ENCODE measurements at places on chromosomes 6 and 20.

GRCh38 chr6:149342525-149342924, 25.0 kb downstream of the TAB2 start:
- no peak for DNase-seq
- H3K27ac ChIP-seq, result no peak overlapping the region
- no peak overlapping the region for H3K4me3 ChIP-seq

DNA sequence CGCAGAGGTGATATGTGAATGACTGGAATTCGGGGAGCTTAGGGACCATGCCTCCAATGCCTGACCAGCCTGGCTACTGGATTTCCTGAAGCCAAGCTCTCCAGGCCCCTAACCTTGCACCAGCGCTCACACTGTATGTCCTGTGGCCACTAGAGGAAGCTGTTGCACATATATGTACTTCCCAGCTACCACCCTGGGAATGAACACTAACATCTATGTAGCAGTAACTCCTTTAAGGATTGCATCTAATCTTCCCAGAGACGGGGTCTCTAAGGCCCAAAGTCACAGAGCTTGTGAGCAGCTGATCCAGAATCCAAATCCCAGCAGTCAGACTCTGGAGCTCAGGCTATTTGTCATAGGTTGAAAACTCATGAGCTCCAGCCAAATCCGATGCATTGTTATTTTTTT, 20.4 kb upstream of the BPIFB1 start:
- peak; percentile 51 for DNase-seq
- no peak overlapping the region for H3K4me3 ChIP-seq
- H3K36me3 ChIP-seq, result no peaks in the 10 kb centered on the region
- no peaks in the 10 kb centered on the region for H3K4me1 ChIP-seq

DNA sequence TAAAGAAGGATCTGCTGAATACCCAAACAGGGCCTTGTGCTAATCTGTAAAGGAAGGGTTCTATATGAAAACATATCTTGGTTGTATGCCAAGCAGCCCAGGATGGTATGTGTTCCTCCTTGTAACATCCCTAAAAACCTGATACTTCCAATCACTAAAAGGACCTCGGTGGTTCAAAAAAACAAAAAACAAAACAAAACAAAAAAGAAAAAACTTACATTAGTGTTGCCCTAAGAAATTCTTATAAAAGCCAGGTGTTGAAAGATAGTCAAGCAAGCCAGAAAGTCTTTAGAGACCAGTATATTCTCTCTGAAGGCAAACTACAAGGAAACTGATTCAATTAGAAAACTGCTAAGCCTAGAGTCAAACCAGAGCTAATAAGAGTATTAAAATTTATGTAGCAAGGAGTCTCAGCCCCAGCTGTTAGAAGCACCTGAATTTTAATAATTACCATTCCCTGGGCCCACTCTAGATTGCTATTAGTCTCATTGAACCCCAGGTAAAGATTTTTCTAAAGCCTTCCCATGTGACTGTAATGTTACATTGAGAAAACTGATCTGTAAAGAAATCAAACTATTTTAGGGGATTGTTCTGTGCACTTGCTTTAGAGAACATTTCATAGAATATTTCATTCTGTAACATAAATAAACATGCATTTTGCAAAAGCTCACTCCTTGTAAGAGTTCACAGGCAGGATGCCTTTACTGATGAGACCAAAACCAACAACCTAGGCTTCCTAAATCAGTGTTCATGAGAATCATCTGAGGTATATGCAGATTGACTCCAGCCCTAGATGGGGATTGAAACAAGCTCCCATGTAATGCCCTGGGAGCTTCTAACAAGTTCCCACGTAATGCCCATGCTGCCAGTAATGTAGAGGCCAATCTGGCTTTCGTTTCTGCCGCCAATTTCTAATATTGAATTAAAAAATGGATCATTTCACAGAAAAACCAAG, 95.2 kb upstream of the BTN3A2 start:
- peak overlapping the region; percentile 98 for H3K27ac ChIP-seq
- peaks cover 40% of the 10 kb centered on the region for H3K4me1 ChIP-seq
- H3K4me3 ChIP-seq, result no peak overlapping the region
- no peaks in the 10 kb centered on the region for H3K36me3 ChIP-seq
- H3K27me3 ChIP-seq, result peaks cover 4% of the 10 kb centered on the region

GRCh38 chr20:49916146-49917002, 1.0 kb upstream of the SPATA2 start:
- DNase-seq, result no peak
- H3K36me3 ChIP-seq, result no peaks in the 10 kb centered on the region
- peak overlapping the region; percentile 99 for H3K4me3 ChIP-seq

DNA sequence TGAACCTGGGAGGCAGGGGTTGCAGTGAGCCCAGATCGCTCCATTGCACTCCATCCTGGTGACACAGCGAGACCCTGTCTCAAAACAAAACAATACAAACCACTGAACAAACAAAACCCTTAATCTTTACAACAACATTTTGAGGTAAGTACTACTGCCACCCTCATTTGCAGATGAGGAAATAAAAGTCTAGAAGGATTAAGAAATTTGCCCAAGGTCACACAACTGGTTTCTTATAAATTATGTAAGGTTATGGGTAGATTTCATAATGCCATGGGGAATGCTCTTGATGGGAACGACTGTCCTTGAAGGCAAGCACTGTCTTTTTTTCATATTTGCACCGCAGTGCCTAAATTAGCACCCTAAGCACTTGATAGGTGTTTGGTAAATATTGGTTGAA, 13.8 kb upstream of the B4GALT5 start:
- no peaks in the 10 kb centered on the region for H3K27me3 ChIP-seq
- peaks cover 11% of the 10 kb centered on the region for H3K4me1 ChIP-seq
- H3K36me3 ChIP-seq, result no peaks in the 10 kb centered on the region

- no peaks in the 10 kb centered on the region for H3K4me1 ChIP-seq
- no peaks in the 10 kb centered on the region for H3K36me3 ChIP-seq
These were observed 379.6 kb downstream of the COL12A1 start for GRCh38 chr6:74826263-74826662.

DNA sequence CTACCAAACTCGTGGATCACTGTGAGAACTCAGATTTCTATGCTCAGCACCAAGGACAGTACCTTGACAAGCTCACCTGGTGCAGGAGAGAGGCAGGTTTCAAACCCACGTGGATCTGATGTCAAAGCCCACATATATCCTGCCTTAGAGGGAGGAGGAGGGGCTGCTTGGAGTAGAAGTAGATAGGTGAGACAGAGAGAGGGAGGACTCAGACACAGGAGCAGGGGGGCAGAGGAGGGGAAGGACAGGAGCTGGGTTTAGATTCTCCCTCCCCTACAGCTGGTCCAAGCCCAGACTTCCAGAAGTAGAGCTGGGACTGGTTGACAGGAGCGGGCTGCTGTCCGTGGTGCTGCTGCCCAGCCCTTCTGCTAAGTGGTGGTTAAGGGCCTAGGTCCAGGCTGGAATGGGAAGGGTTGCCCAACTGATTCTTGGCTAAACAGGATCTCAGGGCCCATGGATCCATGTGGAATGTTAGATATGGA, 77.5 kb downstream of the CDH22 start:
- peaks cover 34% of the 10 kb centered on the region for H3K27me3 ChIP-seq
- no peak overlapping the region for H3K4me3 ChIP-seq

GRCh38 chr20:13008761-13009681, at the start of gene SPTLC3:
TSS of gene SPTLC3 (plus strand) at chr20:13008972. CDS start at chr20:13009268, 296 bp downstream.
- peaks cover 1% of the 10 kb centered on the region for H3K36me3 ChIP-seq
- peak; percentile 22 for DNase-seq
- H3K27me3 ChIP-seq, result no peaks in the 10 kb centered on the region
- H3K4me3 ChIP-seq, result peak within 1 kb of the TSS; percentile 74
- H3K27ac ChIP-seq, result peak within 1 kb of the TSS; percentile 83

DNA sequence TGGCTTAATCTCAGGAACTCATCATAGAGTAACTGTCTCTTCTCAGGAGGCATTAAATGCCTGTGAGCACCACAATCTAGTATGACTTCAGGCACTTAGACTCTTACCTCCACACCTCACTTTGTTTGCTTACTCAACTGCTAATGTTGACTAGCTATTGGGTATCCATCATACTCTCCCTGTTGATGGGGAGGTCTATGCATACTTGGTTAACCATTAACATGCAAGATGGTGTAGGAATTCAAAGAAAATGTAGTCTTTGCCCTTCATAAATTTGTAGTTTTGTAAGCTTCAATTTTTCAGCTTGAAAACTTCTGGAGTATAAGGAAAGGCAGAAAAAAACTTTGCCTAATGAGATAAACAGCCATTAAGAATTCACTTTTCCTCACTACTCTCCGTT, 501.0 kb upstream of the MARCKS start:
- peaks cover 56% of the 10 kb centered on the region for H3K4me1 ChIP-seq
- H3K27me3 ChIP-seq, result no peaks in the 10 kb centered on the region
- DNase-seq, result no peak
- H3K4me3 ChIP-seq, result no peak overlapping the region
- H3K27ac ChIP-seq, result no peak overlapping the region
- peaks cover 5% of the 10 kb centered on the region for H3K36me3 ChIP-seq

- peaks cover 58% of the 10 kb centered on the region for H3K27me3 ChIP-seq
- H3K36me3 ChIP-seq, result no peaks in the 10 kb centered on the region
- no peak overlapping the region for H3K27ac ChIP-seq
- DNase-seq, result peak; percentile 89
These were observed 19.7 kb downstream of the HLA-DOB start for GRCh38 chr6:32796848-32797776.

DNA sequence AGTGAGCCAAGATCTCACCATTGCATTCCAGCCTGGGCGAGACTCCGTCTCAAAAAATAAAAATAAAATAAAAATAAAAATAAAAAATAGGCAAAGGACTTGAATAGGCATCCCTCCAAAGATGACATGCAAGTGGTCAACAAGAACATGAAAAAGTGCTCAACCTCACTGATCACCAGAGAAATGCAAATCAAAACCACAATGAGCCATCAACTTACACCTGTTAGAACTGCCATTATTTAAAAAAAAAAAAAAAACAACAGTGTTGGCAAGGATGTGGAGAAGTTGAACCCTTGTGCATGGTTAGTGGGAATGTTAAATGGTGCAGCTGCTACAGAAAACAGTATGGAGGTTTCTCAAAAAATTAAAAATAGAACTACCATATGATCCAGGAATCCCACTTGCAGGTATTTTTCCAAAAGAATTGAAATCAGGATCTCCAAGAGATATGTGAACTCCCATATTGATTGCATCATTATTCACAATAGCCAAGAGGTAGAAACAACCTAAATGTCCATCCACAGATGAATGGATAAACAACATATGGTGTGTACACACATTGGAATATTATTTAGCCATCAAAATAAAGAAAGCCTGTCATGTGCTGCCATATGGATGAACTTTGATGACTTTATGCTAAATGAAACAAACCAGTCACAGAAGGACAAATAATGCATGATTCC, 2.8 kb downstream of the C20orf203 start:
- no peaks in the 10 kb centered on the region for H3K36me3 ChIP-seq
- peaks cover 46% of the 10 kb centered on the region for H3K4me1 ChIP-seq
- H3K27ac ChIP-seq, result no peak overlapping the region
- H3K4me3 ChIP-seq, result no peak overlapping the region

DNA sequence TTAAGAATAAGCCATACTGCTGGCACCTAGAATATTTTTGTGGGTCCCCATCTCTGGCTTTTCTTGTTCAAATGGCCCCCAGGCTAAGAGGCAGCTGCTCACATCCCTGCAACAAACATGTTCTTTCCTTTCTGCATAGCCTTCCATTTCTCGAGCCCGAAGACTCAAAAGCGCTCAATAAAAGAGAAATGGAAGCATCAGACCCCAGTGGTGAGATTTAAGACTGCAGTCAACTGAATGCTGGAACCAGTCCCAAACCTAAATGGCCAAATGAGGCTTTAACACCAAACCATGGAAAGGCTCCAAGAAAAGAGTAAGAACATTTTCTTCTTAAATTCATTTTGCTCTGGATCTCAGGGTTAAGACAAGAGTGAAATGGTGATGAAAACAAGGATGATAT, 122.1 kb upstream of the TRAF3IP2 start:
- DNase-seq, result no peak
- H3K36me3 ChIP-seq, result peaks cover 57% of the 10 kb centered on the region
- peaks cover 28% of the 10 kb centered on the region for H3K4me1 ChIP-seq
- no peak overlapping the region for H3K4me3 ChIP-seq
- H3K27me3 ChIP-seq, result peaks cover 6% of the 10 kb centered on the region

- H3K27me3 ChIP-seq, result peaks cover 3% of the 10 kb centered on the region
- peaks cover 37% of the 10 kb centered on the region for H3K4me1 ChIP-seq
- DNase-seq, result no peak
- H3K4me3 ChIP-seq, result no peak overlapping the region
- peaks cover 10% of the 10 kb centered on the region for H3K36me3 ChIP-seq
These were observed 72.7 kb downstream of the FOXO3 start for GRCh38 chr6:108633436-108633835.

DNA sequence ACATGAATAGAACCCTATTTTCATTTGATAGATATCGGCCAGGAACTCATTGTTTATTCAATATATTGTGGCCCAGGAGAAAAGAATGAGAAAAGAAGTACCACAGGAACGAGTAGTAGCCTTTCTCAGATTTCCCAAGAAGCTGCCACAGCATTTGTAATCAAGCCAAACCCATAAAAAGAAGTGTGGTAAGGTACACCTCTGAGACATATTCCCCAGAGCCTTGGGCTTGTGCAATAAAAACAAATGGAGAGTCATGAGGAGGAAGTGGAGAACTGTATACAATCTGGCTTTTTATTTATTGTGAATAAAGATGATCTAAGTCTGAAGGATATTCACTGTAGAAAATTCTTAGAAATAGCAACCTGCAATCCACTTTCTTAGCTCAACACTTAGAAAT, 36.7 kb downstream of the KIF6 start:
- no peak overlapping the region for H3K4me3 ChIP-seq
- H3K27ac ChIP-seq, result no peak overlapping the region
- H3K36me3 ChIP-seq, result no peaks in the 10 kb centered on the region
- H3K4me1 ChIP-seq, result peaks cover 16% of the 10 kb centered on the region

GRCh38 chr6:13101409-13101808, 226.9 kb downstream of the TBC1D7 start:
- H3K27ac ChIP-seq, result no peak overlapping the region
- no peak overlapping the region for H3K4me3 ChIP-seq
- H3K36me3 ChIP-seq, result no peaks in the 10 kb centered on the region
- no peaks in the 10 kb centered on the region for H3K4me1 ChIP-seq

GRCh38 chr6:24016857-24017256, 109.2 kb upstream of the NRSN1 start:
- no peak for DNase-seq
- H3K4me3 ChIP-seq, result no peak overlapping the region
- H3K27ac ChIP-seq, result no peak overlapping the region
- H3K4me1 ChIP-seq, result no peaks in the 10 kb centered on the region
- H3K27me3 ChIP-seq, result peaks cover 3% of the 10 kb centered on the region
- H3K36me3 ChIP-seq, result no peaks in the 10 kb centered on the region

DNA sequence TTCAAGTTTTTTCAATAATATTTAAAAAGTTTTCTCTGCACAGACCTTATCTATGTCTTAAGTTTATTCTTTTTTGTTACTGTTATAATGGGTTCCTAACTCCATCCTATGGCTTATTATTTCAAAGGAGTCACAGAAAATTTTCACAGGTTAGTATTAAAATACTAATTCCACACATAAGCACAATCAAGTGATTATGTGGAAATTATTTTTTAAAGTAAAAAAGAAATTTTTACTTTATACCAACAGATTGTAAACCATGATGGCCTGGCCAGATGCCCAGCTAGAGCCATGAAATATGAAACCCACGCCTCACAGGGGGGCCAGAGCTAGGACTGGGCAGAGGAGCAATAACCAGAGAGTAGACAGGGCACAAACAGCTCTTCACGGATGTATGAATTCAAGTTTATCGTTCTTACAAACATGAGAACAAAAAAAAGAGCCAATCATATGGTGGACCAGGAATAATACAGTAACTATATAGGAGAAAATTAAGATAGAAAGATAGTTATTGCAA, 34.0 kb downstream of the NUDT3 start:
- H3K36me3 ChIP-seq, result peaks cover 9% of the 10 kb centered on the region
- H3K4me3 ChIP-seq, result no peak overlapping the region
- peaks cover 21% of the 10 kb centered on the region for H3K4me1 ChIP-seq
- H3K27ac ChIP-seq, result no peak overlapping the region

- H3K4me1 ChIP-seq, result peaks cover 36% of the 10 kb centered on the region
- peak overlapping the region; percentile 85 for H3K27ac ChIP-seq
- H3K27me3 ChIP-seq, result no peaks in the 10 kb centered on the region
- DNase-seq, result no peak
- H3K4me3 ChIP-seq, result no peak overlapping the region
These were observed 51.1 kb downstream of the ARID1B start for GRCh38 chr6:156828280-156828703.
